ENCODE measurements at places on chromosomes 16 and 17.

DNA sequence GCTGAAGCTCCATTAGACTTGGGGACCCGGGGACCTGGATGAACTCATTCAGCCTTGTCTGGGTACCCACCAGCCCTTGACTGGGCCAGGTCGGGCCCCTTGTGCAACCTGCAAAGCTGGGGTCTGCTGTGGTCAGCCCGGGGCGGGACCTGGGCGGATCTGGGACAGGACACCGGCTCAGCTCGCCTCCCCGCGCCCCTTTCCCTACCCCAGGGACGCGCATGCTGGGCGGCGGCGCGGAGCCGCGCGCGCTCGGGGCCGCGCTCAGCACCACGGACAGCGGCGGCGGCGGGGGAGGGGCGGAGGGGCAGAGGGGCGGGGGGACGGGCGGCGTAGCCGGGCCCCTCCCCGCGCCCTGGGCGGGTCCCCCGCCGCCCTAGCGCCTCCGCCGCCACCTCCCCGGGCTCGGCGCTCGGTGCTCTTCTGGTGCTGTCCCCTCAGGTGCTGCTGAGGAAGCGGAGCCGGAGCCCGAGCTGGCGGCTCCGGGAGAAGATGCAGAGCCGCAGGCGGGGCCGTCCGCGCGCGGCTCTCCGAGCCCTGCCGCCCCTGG is 7.4 kb downstream of the ACD start:
- DNase-seq, result peak; percentile 63

DNA sequence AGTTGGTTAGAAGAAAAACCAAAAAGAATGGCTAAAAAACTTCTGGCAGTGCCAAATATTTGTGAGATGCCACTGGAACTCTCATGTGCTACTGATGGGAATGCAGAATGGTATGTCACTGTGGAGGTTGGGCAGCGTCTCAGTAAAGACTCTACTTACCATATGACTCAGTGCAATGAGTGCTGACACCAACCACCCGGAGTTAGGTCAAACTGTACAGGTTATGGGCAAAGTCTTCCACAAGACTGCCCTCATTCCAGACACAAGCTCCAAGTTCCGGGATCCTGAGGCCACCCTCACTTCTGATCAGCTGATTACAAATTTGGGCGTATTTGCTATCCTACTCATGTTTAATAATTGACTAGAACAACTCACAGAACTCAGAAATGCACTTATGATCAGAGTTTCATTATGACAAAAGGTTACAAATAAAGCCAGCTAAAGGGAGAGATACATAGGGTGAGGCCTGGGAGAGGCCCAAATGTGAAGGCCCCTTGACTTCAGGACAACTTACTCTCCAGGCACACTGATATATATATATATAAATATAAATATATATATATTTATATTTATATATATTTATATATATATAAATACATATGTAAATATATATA is 114.9 kb downstream of the TRIM37 start:
- no peak for DNase-seq

DNA sequence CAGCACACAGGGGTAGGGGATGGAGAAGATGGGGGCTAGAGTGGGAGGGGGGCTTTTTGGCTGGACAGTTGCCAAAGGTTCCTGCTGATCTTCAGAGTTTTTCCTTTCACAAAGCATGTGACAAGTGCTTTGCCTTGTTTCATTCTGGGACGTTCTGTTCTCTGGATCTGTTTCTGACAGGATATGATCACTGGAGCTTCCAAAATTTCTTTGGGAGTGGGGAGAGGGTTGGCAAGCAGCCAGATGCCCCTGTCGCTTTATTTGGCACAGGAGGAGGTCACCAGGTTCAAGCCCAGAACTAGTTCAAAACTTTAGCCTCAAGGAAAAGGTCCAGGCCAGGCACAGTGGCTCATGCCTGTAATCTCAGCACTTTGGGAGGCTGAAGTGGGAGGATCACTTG is 68.5 kb upstream of the TBX2 start:
- no peak for DNase-seq

GRCh38 chr17:51765282-51766135 is 393.0 kb downstream of the CA10 start:
- no peak for DNase-seq

DNA sequence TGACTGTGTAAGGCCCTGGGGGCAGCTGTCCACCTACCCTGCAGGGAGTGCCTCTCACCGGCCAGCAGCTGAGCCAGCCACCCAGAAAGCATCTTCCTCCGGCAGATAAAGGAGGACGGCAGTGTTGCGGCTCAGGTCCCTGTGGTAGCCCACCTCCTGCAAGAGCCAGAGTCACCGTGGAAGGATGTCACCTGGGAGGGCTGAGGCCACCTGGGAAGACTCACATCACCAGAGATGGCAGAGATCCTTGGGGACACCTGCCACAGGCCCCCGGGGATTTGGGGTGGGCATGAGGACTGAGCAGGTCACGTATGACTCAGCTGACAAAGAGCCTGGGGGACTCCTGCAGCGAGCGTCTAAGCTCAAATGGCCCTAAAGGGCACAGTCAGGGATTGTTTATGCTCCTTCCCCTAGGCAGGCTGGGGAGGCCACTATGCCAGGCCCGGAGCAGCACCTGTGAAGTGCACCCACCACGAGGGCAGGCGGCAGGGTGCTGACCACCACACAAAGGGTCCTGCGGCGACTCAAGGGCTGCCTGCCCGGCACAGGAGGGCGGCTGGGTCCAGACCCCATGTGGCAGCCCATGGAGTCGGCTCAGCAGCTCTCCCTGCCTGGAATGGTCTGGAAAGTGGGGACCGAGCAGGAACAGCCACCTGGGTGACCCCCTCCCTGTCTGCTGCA is 44.1 kb downstream of the TNFRSF13B start:
- DNase-seq, result no peak

DNA sequence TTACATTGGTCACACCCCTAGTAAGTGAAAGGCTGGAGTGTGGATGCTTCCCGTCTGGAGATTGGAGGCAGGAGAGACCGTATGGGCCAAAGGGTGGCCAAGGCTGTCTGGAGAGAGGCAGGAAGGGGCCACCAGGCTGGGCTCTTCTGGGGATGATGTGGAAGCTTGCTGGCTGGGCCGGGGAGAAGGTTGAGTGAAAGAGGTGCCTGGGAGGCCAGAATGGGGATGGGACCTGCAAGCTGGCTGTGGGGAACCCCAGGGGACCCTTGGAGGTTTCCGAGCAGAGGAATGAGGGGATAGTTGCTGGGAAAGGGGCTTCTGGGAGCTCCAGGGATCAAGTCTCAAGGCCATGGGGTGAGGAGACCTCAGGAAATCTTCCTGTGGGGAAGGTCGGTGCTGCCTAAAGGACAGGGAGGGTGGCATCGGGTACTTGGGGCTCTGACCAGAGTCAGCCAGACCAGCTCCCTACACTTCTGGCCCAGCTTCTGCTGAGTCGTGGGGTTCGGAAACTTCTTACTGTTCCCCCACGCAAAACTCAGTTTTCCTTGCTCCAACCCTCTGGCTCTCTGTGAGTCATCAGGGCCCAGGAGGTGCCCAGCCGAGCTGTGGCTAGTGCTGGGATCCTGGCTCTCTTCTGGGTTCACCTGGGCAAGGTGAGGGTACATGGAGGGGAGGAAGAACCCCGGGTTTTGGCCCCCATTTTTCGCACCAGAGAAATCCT is 3.1 kb downstream of the MRC2 start:
- no peak for DNase-seq

All from neuronal stem cell (in vitro differentiated cells).